DND-41 (cell line): ENCODE measurements at places on chromosomes 11 and 22.

DNA sequence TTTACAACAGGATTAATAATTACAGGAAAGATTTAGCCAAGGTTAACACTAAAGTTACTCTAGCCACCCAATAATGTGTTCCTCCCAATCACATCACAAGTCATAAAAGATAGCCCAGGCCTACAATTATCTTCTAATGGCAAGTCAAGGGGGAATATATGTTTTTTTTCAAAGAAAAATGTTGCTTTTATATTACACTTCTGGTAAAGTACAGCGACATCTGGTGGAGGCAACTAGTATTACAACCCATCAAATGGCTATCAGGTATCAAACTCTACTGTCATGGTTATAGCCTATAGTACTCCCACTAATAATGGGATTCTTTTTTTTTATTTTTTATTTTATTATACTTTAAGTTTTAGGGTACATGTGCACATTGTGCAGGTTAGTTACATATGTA lies 71.8 kb downstream of the XRRA1 start:
- DNase-seq, result peak; percentile 15

DNA sequence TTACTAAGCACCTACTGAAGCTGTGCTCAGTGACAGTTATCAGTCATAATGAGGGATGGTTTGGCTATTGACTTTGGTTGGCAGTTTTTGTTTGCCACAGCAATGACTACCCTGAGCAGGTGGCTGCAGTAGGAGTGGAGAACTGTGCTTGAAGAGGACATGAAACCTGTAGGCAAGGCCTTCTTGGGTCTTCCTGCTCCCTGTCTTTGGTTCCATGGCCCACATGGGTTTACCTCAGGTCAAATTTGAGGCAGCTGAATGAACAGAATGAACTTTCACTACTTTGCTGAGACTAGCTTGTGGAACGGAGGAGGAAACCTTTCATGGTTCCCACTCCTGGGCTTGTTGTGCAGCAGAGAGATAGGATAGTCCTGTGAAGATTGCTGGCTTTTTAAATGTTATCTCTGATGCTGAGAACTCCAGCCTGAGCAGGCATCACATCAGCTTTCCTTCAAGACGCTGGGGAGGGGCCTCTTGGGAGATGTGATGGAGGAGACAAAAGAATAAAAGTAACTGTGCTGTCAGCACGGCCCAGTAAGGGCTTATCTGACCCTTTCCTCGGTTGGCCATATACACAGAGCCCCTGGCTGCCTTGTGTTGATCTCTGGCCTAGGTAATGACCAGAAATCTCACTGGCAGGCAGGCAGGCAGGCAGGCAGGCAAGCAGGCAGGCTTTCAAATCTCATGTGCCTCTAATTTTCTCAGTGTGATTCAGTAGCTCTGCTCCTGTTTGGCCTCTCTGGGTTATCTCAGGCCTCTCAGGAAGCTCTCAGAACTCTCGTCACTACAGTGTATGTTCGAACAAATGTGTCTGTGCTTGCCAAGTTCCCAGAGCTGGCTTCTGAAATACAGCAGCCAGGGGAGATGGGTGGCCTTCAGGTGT lies 12.0 kb downstream of the STIM1 start:
- no peak for DNase-seq

- DNase-seq, result no peak
Measured at GRCh38 chr11:92269021-92269420, 44.4 kb downstream of the FAT3 start.

DNA sequence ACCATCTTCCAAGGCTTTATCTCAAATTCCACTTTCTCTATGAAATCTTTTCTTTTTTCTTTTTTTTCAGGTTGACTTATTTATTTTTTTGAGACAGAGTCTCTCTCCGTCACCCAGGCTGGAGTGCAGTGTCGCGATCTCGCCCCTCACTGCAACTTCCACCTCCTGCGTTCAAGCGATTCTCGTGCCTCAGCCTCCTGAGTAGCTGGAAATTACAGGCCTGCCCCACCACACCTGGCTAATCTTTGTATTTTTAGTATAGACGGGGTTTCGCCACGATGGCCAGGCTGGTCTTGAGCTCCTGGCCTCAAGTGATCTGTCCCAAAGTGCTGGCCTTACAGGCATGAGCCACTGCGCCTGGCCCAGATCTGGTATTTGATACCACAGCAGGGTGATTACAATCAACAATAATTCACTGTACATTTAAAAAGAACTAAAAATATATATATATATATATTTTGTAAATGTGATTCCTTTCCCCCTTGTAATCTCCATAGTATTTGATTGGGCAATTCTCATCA lies 121.5 kb downstream of the MSANTD4 start:
- no peak for DNase-seq

GRCh38 chr22:35319244-35319985 lies 19.7 kb downstream of the TOM1 start:
- no peak for DNase-seq
